ENCODE measurements at places on chromosomes 1 and 21. TPM values are rescaled to one million over a fixed set of nuclear protein-coding genes. Genes with fewer than 3 reads are reported as not detected.

GRCh38 chr1:247797518-247797917 is 26.4 kb downstream of the OR14A16 start:
- no peak for DNase-seq
- no peaks in the 10 kb centered on the region for H3K4me1 ChIP-seq
- no peaks in the 10 kb centered on the region for H3K27me3 ChIP-seq

GRCh38 chr1:210231846-210232510 is 618 bp upstream of the SERTAD4 start:
- H3K36me3 ChIP-seq, result no peaks in the 10 kb centered on the region
- DNase-seq, result no peak
- H3K4me1 ChIP-seq, result peaks cover 15% of the 10 kb centered on the region
- H3K27ac ChIP-seq, result no peak overlapping the region

GRCh38 chr1:11650331-11650991 is 3.8 kb downstream of the FBXO2 start:
- no peaks in the 10 kb centered on the region for H3K36me3 ChIP-seq
- no peaks in the 10 kb centered on the region for H3K27me3 ChIP-seq

DNA sequence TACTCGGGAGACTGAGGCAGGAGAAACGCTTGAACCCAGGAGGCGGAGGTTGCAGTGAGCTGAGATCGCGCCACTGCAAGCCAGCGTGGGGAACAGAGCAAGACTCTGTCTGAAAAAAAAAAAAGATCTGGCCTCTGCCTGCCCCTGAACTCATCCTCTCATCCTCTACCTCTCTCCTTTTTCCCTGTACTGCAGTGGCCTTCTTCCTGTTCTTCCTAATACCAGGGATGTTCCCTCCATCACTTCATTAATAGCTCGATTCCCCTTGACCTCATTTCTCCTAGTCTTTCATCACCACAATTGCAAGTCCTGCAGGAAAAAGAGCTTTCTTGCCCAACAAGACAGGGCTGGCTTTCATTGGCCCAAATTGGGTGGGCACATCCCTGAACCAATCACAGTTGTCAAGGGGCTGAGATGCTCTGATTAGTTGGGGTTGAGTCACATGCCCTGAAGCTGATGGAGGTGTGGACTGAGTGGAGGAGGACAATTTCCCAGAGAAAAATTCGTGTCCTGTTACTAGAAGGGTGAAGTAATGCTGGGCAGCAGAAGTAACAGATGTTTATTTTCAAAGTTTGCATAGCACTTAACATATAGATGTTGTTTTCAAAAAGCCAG is 86.8 kb upstream of the PUM1 start:
- no peak overlapping the region for H3K27ac ChIP-seq
- H3K4me3 ChIP-seq, result no peak overlapping the region
- DNase-seq, result peak; percentile 70
- H3K27me3 ChIP-seq, result no peaks in the 10 kb centered on the region
- no peaks in the 10 kb centered on the region for H3K4me1 ChIP-seq

GRCh38 chr21:45335761-45336534 is 48.3 kb upstream of the POFUT2 start:
- no peak for DNase-seq
- H3K36me3 ChIP-seq, result no peaks in the 10 kb centered on the region
- no peak overlapping the region for H3K4me3 ChIP-seq
- no peak overlapping the region for H3K27ac ChIP-seq
- no peaks in the 10 kb centered on the region for H3K27me3 ChIP-seq
- H3K4me1 ChIP-seq, result no peaks in the 10 kb centered on the region

DNA sequence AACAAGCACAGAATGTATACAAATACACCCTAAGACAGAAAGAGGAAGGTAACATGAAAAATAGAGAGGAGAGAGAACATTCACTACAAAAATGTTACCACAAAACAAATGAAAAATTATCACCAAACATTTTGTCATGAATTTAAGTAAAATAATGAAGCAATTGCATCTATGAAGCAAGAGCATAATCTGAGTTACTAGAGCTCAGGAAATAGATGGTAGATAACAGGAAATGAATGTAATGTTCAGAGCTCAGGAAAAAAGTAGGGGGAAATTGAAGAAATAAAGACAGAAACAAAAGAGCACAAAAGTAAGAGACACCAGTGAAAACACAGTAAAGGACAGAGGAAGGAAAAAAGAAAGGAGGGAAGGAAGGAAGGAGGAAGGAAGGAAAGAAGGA is 19.4 kb downstream of the SEC16B start:
- no peak overlapping the region for H3K4me3 ChIP-seq
- H3K4me1 ChIP-seq, result no peaks in the 10 kb centered on the region
- H3K27me3 ChIP-seq, result no peaks in the 10 kb centered on the region
- no peak for DNase-seq
- no peaks in the 10 kb centered on the region for H3K36me3 ChIP-seq

- H3K4me3 ChIP-seq, result no peak overlapping the region
- H3K27me3 ChIP-seq, result no peaks in the 10 kb centered on the region
- H3K36me3 ChIP-seq, result no peaks in the 10 kb centered on the region
- DNase-seq, result no peak
- peaks cover 9% of the 10 kb centered on the region for H3K4me1 ChIP-seq
- no peak overlapping the region for H3K27ac ChIP-seq
Measured at GRCh38 chr1:29197590-29197924, 15.9 kb upstream of the SRSF4 start.

DNA sequence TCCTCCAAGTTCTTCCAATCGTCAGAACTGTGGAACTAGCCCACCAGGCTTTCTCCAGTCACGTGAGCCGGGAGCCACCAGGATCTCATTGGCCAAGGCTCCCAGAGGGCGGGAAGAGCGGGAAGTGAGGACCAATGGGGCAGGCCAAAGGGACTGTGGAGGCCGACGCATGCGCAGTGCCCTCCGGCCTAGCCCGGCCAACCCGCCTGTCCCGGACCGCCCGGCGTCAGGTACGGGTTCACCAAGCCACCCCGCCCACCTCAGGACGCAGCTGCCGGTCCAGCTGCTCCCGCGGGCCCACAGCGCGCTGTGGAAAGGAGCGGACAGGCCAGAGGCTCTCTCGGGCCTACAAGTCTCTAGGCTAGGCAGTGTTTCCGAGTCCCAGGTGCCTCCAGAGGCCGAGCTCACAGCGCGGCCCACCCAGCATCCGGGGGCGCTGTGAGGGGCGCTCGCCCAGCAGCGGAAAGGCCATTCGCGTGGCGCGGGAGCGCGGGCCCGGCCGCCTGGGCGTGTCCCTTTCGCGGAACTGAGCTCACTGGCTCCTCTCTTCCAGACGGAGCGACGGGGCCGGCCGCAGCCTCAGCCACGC is 10.9 kb downstream of the OR14I1 start:
- no peak for DNase-seq
- no peak overlapping the region for H3K4me3 ChIP-seq
- H3K27me3 ChIP-seq, result no peaks in the 10 kb centered on the region
- H3K36me3 ChIP-seq, result no peaks in the 10 kb centered on the region

DNA sequence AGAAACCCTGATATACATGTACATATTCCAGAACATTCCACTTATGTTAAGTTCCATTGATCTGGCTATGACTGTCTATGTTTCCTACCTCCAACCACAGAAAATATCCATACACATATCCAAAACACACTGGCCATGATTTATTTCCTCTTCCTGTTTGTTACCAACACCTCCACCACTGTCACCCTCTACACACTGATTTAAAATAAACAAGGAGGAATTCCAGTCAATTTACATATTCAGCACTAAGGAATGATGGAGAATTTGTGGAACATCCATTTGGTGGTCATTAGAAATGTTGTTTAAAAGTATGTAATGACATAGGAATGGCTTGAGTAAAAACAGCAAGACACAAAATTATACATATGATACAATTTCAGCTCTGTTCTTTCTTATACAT is 5.5 kb upstream of the STX6 start:
- H3K27me3 ChIP-seq, result no peaks in the 10 kb centered on the region
- H3K4me3 ChIP-seq, result no peak overlapping the region
- DNase-seq, result no peak

- peak; percentile 61 for DNase-seq
- no peak overlapping the region for H3K4me3 ChIP-seq
- H3K4me1 ChIP-seq, result peaks cover 6% of the 10 kb centered on the region
- H3K27me3 ChIP-seq, result no peaks in the 10 kb centered on the region
- peak overlapping the region; percentile 56 for H3K27ac ChIP-seq
Measured at GRCh38 chr1:64039390-64039926, 164.0 kb upstream of the UBE2U start.

SPRR5 gene
- total RNA-seq, result not detected

RHBG gene
- not detected for total RNA-seq

NUCKS1 gene
- total RNA-seq, result 80.3 TPM

TMPRSS3 gene
- total RNA-seq, result not detected

OLFML3 gene
- total RNA-seq, result 18.2 TPM

SPRR1A gene
- total RNA-seq, result not detected

GART gene
- 61.9 TPM for total RNA-seq

OR2T4 gene
- total RNA-seq, result not detected

SLC22A15 gene
- total RNA-seq, result 10.8 TPM

Measured in adrenal gland (tissue), 19 donors.